Neural crest cell (in vitro differentiated cells): ENCODE measurements at places on chromosomes 5 and 9. TPM values are rescaled to one million over a fixed set of nuclear protein-coding genes. Genes with fewer than 3 reads are reported as not detected.
A peak's percentile ranks its signal among the peaks of the same experiment; 100 is the strongest.

BBLN gene
- 80.6 and 82.5 TPM in 2 replicates for total RNA-seq

SPAG8 gene
- 1.4 TPM in 2 replicates for total RNA-seq

FBXW11 gene
- 64.1 and 66.6 TPM in 2 replicates for total RNA-seq

YIPF5 gene
- total RNA-seq: 40.5 and 42.1 TPM in 2 replicates

EXD3 gene
- 15.1 and 17.6 TPM in 2 replicates for total RNA-seq

ISL1 gene
- 9.4 and 9.8 TPM in 2 replicates for total RNA-seq

IL7R gene
- total RNA-seq: 0.11 TPM in 1 of 2 replicates, not detected in the other

QRFP gene
- total RNA-seq: not detected in 2 replicates

DNA sequence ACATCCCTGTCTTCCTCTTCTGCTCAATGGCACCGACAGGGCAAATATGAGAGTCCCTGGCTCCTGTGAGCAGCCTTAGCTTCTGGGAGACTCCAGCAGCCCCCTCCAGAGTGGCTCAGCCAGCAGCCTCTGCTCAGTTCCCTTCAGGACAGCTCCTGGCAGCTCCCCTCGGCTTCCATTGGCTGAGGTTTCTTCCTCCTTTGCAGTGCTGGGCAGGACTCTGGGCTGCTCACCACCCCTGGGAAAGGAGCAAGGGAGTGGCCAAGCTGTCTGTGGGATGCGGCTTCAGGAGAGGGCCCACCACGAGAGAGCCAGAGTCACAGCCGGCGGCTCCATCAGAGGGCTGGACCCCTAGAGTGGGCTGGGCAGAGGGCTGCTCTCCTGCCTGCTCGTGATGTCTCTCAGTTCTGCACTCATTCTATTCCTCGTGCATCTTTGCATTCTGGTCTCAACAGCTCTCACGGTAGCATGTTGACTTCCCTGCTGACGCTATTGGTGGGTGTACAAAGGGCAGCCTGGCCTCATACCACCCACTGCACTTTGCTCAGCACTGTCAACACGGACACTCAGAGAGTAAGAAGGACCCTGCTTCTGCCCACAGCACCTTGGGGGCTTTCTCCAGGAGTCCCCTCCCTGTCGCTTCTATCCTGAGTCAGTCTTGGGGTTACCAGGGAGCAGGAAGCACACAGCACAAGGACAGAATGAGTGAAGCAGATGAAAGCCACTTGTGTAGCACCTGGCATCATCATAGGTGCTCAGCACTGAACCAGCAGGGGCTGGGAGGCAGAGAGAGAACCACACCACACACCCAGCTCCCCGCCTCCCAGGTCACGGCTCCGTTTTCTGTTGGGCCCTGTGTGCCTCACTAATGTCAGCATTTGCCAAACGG lies 80.9 kb upstream of the ALDH1B1 start:
- DNase-seq: no peak

GRCh38 chr9:95605816-95606488 lies 89.2 kb upstream of the PTCH1 start:
- no peak for DNase-seq

DNA sequence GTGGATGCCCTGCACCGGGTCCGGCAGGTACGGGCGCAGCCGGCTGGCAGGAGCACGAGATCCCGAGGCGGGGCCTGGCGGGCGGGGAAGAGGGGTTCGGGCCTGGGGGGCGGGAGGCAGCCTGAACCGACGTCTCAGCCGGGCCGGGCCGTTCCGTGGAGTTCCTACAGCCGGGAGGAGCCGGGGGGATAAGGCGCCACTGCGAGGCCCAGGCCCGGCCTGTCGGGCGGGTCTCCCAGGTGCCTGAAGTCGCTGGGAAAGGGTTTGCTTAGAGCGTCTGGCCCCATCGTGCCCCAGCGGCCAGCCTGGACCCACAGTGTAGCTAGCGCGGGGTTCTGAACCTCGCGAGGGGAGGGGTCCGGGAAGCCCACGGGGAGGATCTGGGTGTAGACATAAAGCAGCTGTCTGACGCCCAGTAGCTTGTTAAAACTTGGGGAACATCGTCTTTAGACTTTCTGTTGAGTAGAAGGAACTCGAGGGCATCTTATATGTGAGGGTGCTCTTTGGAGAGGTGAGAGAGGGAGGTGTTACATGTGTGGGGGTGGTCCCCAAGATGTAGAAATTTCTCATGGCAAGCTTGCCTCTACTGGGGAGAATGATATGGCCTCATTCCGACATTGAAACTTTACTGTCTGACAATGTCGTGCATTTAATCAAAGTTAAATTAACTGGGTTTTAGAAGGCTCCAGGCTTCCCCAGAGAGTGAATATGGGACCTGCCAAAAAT lies 524 bp downstream of the FUBP3 start:
- peak; percentile 3 for DNase-seq

- DNase-seq: no peak
Measured at GRCh38 chr9:89054865-89055495, 63.7 kb downstream of the S1PR3 start.

DNA sequence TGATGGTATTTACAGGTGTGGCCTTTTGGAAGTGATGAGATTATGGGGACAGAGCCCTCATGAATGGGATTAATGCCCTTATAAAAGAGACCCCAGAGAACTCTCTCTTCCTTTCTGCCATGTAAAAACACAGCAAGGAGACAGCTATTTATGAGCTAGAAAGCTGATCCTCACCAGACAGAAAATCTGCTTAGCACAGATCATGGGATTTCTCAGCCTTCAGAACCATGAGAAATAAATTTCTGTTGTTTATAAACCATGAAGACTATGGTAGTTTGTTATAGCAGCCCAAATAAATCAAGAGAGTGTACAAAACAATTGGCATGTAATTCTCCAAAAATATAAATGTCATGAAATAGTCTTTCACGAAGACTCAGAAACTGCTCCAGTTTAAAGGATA lies 211.0 kb downstream of the PDE4D start:
- DNase-seq: no peak

- DNase-seq: no peak
Measured at GRCh38 chr5:99072846-99073245, 144.0 kb upstream of the CHD1 start.

DNA sequence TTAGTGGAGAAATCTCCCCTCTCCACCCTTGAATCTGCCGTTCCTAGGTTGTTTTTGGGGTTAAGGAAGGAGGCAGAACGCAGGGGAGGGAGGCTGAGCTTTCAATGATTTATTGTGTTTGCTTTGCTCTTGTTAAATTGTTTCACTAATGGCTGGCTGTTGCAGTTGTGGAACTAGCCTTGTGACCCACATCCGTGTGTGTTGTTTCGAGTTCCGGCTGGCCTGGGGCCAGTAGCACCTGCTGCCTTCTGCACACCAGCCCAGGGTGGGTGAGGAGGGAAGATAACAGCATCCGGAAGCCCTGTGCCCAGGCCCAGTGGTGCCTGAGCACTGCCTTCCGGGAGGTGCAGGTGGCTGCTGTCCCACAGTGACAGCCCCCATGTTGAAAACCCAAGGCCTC lies 3.6 kb downstream of the ERGIC1 start:
- DNase-seq: no peak

DNA sequence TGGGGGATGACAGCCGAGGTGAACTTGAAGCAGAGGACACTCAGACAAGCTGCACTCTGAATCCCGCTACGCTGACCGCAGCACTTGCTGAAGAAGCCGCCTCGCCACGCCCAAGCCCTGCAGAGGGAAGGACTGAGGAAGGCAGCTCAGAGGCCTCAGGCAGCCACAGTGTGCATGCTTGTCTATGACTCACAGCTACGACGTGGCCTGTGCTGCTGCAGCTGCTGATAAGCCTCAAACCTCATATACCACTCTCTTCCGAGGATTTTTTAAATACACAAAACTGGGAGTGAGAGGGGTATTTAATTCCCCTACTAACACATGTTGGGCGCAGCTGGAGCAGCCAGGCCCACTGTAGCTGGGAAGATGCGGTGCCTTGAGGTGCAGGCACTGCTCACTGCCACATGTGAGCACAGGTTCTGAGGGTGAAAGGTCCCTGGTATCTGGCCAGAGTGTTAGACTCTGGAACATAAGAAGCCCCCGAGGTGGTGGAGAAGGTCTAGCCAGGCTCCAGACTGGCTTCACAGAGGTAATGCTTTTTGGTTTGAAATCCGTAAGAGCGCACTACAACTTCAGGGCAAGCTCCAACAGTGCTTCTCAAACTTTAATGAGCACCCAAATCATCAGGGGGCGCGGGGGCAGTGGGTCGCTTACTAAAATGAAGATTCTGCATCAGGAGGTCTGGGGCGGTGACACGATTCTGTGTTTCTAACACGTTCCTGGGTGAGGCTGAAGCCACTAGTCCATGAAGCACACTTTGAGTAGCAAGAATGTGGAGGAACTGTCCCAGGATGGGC lies 196.8 kb downstream of the AUH start:
- DNase-seq: no peak

GRCh38 chr9:136769710-136770191 lies 5.4 kb upstream of the LCN15 start:
- DNase-seq: peak; percentile 69

GRCh38 chr5:173697931-173698579 lies 81.6 kb upstream of the BOD1 start:
- no peak for DNase-seq

DNA sequence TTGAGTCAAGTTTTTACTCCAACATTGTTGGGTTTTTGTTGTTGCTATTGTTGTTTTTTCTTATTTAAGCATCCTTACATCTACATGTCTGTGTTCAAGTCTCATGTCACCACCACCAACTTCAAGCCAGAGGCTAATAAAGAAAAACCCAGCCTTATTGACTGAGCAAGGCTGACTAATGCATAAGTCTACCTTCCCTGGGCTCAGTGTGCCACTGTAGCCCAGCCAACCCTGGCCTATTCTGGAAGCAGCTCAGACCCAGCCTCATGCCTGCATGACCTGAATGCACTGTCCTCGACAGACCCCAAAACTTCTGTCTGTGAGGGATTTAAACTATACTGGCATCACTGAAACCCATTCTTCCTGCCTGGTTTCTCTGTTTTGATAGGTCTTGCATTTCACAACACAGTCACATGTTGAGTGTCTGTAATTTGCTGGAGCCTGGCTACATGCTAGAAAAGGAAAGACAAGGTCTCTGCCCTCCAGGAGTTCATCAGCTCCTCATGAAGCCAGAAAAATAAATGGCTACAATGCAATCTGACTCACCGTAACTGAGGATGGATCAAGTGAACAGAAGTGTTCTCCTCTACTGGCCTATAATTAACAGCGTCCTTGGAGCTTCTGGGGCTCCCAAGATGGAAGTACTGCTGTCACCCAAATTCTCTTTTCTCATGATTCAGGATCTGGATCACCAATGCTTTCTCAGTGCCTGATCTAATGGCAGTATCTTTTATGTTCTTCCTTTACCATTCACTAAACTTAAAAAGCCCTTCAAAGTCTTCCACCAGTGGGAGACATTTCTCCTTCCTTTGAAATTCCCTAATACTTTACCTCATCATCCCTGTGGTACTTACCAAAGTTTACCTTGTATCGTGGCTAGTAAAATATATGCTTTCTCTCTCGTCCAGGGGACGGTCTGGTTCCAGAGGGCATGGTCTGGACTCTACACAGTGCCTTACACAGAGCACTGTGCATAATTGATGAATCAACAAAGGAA lies 103.9 kb upstream of the IFNE start:
- no peak for DNase-seq

DNA sequence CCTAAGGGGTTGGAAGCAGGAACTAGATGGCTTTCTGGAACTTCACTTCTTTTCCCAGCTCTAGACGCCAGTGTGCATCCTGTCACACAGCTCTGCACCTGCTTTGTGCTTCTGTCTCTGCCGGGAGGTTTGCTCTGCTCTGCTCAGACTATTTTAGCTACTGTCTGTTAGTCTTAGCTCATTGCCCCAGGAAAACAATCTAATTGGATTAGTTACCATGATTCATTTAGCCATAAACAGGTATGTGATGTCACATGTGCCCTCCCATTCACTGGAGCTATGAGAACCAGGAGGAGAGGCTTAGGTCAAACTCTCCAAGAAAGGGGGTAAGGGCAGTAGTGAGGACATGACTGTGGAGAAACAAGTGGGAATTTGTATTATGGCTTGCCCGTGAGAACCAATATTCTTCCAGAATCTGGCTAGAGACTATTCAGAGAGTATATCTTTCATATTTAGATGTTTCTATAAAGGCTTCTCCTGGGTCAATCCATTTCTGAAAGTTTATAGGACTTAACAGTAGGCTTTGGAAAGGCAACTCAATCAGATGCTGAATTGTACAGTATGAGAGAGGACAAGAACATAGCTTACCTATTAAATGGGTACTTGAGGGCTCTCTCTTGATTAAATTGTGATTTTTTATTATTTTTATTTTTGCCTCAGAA lies 22.4 kb upstream of the NREP start:
- no peak for DNase-seq

DNA sequence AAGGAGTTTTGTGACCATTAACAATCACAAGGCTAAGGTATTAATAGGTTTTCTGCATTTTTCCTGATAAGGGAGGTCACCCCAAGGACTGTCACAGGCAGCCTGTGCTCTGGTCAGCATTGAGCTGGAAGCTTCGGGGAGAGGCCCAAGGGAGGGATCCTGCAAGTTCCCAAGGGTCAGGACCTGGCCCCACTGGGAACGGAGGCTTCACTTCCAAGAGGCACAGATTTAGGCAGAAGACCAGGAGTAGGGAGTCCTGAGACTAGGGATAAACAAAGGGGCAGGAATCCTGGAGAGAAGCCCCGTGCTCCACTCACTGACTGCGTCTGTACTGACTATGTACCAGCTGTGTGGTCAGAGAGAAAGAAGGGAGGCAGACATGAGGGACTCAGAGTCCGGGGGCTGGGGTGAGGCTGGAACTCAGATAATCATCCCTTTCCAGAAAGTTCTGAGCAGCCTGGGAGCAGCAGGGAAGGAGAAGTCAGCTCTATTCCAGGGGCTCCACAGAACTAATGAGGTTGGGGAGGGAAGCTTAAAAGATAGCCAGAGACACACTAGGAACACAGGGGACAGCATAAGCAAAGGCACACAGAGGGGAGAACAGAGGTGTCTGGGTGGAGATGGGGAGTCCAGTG lies 37.8 kb downstream of the B4GALT1 start:
- DNase-seq: no peak
